ENCODE measurements at places on chromosomes 4 and X.

DNA sequence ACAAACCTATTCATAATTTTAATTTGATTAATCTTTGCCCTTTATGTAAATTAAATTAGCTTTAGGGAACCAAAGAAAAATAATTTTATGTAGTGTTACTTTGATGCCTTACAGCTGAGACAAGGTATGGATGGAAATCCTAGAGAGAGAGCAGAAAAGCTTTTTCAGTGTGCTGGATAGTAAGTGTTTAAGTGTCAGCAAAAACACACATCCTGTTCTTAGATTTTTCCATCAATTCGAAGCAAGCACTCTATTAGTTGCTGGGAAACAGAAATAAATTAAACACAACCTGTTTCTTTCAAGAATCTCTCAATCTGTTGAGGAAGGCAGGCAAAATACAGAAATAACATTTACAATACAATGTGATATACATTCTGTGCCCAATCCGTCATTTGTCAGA is 327.8 kb downstream of the GALNTL6 start:
- DNase-seq: no peak

- DNase-seq: no peak
These were observed 82.6 kb downstream of the MTMR1 start for GRCh38 chrX:150775569-150776350.

- no peak for DNase-seq
These were observed 42.9 kb downstream of the AFF1 start for GRCh38 chr4:86977621-86978184.

- no peak for DNase-seq
These were observed 15.8 kb downstream of the WDR1 start for GRCh38 chr4:10100734-10101216.

GRCh38 chrX:29295987-29296680 is 708.9 kb downstream of the IL1RAPL1 start:
- no peak for DNase-seq

DNA sequence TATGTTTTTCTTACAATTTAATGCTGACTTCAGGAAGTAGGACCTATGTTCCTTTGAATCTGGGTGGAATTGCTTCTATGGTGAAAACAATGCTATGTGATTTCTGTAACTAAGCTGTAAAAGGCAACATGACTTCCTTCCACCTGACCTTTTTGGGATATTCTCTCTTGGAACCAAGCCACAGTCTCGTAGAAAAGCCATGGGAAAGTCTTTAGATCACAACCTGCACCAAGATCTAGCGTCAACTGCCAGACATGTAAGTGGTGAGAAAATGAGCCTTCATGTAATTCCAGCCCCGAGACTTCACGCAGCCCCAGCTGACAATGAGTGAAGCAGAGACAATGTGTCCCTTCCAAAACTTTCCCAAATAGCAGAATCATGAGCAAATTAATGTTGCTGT is 297.0 kb upstream of the DCAF8L1 start:
- DNase-seq: no peak

DNA sequence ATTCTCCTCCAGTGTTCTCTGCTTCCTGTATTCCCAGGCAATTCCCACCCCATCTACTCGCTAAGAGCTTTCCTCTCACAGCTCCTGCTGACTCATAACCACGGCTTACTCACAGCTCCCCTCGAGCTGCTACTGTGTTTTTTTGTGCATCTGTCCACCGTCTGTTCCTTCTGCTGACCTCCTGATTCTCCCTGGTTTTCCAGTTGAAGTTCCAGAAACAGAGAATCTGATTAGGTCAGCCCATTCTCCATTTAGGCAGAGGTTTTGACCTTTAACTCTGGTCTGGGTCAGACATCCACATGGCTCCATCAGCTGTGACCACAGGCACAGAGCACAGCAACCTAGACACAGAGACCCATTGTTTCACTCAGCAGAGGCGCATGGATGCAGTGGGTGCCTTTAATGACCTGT is 5.5 kb upstream of the SMIM20 start:
- DNase-seq: no peak

GRCh38 chrX:31132821-31133241 is 61.0 kb upstream of the FTHL17 start:
- DNase-seq: peak; percentile 61

DNA sequence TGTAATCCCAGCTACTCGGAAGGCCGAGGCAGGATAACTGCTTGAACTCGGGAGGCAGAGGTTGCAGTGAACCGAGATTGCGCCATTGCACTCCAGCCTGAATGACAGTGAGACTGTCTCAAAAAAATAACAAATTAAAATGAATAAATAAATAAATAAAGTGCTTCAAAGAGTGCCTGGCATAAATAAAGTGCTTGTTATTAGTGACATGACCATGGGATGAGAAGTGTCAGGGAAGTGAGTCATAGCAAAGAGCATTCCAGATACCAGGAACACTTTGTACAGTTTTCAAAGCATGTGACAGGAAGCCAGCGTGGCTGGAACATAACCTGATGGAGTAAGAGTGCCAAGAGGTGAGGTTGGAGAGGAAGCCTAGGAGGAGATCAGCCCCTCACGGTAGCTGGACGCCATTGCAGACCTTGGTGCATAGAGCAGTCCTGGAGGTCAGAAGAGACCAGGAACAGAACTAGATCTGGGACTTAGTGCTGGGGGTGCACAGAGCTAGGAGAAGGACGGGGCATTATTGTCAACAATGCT is 6.0 kb upstream of the WDR13 start:
- DNase-seq: no peak

GRCh38 chrX:64198036-64198435 is 7.5 kb downstream of the AMER1 start:
- DNase-seq: no peak

DNA sequence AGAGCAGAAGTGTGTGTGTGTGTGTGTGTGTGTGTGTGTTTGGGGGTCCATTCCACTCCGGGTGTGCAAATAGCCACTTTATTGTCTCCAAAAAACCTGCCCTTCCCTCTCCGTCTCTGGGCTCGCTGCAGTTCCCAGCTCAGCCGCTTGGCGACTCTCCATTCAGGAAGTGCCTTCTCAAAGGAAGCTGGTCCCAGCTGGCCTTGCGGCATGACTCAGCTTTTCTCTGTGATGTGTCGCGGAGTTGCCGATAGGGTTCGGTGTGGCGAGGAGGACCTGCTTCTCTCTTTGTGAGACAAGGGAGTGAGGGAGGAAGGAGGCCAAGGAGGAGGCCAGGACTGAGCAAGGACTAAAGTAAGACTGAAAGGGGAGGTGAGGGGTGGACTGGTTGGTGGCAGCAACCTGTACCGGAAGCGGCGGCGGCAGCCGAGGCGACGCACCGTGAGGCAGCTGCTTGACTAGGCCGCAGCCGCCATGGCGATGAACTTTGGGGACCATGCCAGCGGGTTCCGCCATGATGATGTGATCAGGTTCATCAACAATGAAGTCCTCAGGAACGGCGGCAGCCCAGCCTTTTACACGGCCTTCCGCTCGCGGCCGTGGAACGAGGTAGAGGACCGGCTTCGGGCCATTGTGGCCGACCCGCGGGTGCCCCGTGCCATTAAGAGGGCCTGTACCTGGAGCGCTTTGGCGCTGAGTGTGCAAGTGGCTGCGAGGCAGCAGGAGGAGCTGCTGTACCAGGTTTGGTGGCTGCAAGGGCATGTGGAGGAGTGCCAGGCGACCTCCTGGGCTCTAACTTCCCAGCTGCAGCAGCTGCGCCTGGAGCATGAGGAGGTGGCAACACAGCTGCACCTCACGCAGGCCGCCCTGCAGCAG is at the start of gene TEX13C:
Gene TEX13C, plus strand, starts transcription at position 226 of the 876 bp plus-strand sequence. Its CDS starts 249 bp downstream, at position 475.
- no peak for DNase-seq

- DNase-seq: no peak
These were observed 139.2 kb upstream of the AADAT start for GRCh38 chr4:170229006-170229405.

DNA sequence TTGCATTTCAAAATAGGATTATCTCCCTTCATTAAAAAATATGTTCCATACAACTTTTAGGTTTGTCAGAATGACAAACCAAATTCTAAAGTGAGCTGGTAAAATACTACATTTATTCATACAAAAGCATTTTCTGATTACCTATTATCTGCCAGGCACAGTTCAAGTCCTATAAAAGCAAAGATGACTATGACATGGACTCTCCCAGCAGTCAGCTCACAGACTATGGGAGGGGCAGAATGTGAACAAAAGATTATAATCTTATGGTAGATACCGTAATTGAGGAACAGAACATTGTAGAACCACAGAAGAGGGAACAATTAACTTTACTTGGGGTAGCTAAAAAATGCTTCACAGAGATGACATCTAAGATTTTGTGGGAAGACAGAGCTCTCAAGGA is 12.4 kb downstream of the PAQR3 start:
- no peak for DNase-seq

- no peak for DNase-seq
These were observed 40.9 kb upstream of the VEGFC start for GRCh38 chr4:176833400-176834175.

GRCh38 chr4:181870326-181870725 is 372.9 kb upstream of the TENM3 start:
- DNase-seq: no peak

DNA sequence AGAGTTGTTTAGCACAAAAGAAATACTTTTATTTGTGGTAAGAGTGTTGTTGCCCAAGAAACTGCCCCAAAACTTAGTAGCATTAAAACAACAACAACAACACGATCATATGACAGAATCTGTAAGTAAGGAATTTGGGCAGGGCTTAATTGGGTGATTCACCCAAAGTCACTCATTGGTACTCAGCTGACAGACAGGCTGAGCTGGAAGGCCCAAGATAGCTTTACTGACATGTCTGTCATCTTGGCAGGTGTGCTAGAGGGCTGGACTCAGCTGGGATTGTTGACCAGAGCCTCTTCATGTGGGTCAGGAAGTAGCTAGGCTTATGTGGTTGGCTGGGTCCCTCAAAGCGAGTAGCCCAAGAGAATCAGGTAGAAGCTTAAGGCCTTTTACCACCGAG is 52.3 kb downstream of the KIAA0232 start:
- DNase-seq: no peak

DNA sequence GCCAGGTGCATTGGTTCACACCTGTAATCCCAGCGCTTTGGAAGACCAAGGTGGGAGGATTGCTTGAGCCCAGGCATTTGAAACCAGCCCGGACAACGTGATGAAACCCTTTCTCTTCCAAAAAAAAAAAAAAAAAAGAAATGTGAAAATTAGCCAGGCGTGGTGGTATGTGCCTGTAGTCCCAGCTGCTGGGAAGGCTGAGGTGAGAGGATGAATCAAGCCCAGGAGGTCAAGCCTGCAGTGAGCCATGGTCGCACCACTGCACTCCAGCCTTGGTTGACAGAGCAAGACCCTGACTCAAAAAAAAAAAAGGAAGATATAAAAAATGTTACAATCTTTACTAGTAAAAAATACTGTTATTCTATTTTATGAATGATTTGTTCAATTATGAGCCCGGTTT is 5.9 kb downstream of the FAM199X start:
- no peak for DNase-seq

DNA sequence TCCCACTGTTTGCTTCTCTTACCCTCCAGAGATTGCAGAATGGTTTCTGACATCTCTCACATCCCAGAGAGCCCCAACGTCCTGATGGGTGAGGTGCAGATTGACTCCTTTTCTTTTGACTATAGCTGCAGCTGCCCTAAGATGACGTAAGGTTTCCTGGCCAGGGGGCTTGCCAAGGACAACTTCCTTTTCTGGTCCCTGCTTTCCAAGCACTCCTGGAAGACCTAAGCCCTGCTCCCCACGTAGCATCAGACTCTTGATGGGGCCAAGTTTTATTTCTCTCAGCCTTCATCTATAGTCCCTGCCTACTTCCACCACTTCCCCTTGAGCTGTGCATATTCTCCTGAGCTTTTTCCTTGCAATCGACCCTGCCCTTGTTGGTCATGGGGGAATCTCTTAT is 497.7 kb downstream of the IDS start:
- no peak for DNase-seq

DNA sequence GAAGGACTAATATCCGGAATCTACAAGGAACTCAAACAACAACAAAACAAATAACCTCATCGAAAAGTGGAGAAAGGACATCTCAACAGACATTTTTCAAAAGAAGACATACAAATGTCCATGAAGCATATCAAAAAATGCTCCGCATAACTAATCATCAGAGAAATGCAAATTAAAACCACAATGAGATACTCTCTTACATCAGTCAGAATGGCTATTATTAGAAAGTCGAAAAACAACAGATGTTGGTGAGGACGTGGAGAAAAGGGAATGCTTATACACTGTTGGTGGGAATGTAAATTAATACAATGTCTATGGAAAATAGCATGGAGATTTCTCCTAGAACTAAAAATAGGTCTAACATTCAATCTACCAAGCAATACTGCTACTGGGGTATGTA is 51.1 kb upstream of the MYOZ2 start:
- no peak for DNase-seq

- DNase-seq: no peak
These were observed 81.5 kb downstream of the CLDN34 start for GRCh38 chrX:10048707-10049106.

DNA sequence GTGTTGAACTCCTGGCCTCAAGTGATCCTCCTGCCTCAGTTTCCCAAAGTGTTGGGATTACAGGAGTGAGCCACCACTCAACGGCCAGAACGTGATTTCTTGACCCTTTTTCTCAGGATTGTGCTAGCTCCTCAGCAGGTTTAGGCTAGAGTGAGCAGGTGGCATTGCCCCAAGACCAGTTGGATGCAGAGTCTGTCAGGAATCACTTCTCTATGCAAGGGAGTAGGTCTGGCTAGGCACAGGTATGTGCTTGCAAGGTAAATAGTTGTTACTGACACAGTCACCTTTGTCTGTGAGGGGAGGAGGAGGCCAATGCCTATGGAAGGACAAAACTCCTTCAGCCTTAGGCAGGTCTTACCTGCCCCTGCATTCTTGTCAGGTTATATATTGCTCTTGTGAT is 24.2 kb downstream of the SLC25A5 start:
- no peak for DNase-seq

DNA sequence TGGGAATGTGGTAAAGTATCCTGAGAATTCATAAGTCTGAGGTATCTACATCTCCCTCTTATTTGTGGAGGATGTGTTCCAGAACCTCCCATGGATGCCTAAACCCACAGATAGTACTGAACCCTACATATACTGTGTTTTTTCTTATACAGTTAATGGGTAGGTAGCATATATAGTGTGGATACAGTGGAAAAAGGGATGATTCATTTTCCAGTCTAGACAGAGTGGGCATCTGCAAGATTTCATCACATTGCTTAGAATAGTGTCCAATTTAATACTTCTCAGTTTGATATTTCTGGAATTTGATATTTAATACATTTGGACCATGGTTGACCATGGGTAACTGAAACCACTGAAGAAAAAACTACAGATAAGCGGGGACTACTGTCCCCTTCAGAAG is 155.0 kb upstream of the ANKRD50 start:
- DNase-seq: no peak

- no peak for DNase-seq
These were observed 6.2 kb upstream of the CTBP1 start for GRCh38 chr4:1255151-1255550.

DNA sequence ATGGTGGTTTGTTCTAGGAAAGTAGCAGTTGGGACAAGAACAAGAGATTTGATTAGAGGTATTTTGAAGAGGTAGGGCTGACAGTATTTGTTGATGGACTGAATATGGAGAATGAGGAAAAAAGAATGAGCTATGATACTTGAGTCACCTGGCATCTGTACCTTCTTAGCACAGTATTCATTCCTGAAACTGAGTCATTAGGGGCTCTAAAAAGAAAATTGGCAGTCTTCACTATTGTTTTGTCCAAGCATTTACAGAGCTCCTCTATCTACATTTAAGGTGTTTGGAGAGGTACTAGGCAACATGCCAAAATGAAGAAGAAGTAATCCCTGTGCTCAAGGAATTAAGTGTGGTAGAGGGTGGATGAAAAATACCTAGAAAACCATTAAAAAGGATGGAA is 165.8 kb downstream of the SHROOM4 start:
- DNase-seq: no peak

Measured in NCI-H2081 treated with DMSO at 0.1 percent for 48 hours (cell line).